Posterior cingulate gyrus (tissue), 11 donors: ENCODE measurements at places on chromosomes 12 and 14.

- DNase-seq: no peak
These were observed 95.6 kb downstream of the VCPKMT start for GRCh38 chr14:50020799-50021198.

DNA sequence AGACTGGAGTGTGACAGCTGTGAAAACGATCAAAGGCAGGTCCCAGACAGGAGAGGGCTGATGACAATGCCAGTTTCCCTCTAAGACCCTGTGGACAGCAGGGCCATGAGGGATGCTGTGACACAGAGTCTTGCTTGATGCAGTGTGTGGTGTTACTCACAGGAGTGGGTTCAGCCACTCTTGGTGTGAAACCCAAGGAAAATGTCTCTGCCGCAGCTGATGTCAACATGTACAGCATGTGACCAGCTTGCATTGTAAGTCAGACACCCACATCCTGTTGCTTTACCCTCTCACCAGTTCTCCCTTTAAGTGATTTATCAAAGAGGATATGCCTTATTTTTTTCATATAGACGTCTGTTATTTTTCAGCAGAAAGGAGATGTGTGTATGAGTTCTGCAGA is 268.6 kb downstream of the BTG1 start:
- DNase-seq: no peak

DNA sequence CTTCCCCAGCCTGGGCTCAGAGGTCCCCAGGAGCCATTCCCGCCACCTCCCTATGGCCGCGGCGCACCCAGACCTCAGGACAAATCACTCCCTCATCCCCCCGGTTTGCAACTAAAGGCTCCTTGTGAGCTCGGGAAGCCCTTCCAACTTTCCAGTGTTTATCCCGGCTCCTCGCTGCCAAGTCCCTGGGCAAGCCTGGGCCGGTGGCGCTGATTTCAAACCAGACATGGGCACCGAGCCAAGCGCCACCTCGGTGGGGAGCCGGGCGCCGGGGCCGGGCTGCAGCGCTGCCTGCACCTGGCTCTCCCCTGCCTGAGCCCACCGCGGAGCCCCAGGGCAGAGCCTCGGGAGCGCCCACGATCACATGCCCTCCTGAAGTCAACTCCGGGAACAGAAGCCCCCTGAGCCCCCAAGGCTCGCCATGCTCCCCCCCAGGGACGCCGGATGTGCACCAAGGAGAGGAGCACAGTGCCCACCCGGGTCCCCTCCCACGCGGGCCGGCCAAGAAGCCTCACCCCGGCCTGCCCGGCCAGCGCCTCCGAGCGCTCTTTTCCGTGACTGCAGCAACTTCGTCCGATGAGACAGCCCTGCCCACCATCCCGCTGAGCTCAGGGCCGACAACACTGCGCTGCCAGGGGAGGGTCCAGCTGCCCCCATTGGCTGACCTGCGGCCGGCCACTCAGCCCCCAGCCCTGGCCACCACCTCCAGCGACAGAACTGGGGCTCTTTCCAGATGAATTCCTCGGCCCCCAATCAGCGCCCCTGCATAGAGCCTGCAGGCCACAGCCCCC is 50.0 kb downstream of the NCOR2 start:
- DNase-seq: peak; percentile 68

DNA sequence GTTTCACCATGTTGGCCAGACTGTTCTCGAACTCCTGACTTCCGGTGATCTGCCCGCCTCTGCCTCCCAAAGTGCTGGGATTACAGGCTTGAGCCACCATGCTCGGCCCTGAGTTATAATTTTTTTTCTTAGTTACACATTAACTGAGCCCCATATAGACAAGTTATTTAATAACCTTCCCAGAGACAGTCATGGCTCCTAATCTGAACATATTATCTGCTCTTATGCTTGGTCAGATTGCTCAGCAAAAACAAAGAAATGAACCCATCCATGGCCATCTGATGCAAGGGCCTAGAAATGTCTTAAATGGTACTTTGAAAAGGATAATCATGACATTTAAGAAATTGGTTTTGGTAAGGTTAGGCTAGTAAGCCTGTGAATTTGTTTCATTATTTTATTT is 13.0 kb downstream of the SAMD15 start:
- DNase-seq: no peak

GRCh38 chr12:42125388-42125767 is 19.3 kb downstream of the GXYLT1 start:
- no peak for DNase-seq

DNA sequence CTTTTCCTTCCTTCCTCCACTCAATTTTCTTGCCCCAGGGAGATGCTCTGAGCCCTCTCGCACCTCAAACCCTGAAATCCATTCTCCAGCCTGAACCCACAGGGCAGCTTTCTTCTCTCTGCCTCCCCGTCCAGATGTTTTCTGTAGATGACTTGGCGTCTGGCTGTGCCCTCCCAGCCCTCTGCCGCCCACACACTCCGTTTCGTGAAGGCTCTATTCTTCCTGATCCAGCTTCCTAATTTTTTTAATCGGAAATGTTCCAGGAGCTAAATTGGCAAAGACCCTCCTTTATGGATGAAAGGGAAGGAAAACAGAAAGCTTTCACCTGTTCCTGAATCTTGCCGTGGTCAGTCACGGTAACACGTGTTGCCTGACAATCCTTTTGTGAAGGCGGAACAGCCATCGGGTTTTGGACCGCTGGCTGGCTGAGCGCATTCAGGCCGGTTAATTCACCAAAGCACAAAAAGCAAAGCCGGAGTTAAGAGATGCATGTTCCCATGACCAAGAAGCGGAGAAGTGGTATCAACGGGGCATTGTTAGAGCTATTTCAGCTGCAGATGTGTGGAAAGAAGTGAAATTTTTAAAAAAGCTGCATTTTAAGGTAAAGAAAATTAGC is 70.2 kb upstream of the FBRSL1 start:
- DNase-seq: no peak

GRCh38 chr14:52328276-52328675 is 14.2 kb downstream of the PTGER2 start:
- no peak for DNase-seq

DNA sequence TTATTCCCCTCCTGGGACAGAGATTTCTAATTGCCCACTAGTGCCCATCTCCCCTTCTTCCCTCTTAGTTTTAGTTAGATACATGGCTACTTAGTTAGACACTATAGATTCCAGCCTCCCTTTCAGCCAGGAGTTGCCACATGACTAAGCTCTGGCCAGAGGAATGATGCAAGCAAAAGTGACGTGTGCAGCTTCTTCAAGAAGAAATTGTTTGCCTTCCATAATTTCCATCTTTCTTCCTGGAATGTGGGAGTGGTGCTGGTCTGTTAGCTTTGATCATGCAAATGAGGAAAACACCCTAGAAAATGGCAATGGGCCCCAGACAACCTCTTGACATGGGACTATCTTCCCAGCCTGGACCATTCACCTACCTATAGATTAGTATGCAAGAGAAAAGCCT is 21.4 kb downstream of the CCDC177 start:
- DNase-seq: no peak

- DNase-seq: no peak
These were observed 6.3 kb upstream of the CD4 start for GRCh38 chr12:6782850-6783566.

DNA sequence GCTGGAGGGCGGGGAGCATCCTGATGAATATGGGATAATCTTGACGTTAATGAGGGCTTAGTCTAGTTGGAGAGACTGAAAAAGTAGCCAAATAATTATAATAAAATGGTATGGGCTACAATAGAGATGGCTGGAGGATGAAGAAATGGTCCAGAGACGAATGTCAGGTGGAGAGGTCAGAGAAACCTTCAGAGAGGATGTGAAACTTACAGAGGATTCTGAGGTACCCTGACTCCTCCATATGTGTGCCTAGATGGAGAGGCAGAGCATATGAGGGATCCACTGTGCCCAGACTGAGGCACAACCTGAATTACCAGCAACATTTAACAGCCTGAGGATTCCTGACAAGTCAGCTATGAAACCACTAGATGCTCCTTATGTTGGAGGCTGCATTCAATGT is 417.0 kb downstream of the ATP23 start:
- DNase-seq: no peak

DNA sequence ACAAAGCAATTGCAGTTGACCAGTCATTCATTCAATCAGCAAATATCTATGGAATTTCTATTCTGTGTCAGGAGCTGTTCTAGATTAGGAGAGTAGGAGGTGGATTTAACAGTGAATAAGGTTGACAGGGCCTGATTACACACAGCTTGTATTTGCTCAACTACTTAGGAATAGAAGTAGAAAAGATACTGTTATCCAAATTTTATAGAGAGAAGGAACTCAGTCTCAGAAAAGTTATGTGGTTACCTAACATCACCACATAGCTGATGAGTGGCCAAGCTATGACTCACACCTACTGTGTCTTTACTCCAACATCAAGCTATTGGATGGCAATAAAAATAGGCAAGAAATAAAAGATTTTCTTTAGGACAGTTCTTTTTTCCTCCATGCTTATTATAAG is 374.8 kb downstream of the RMST start:
- no peak for DNase-seq

DNA sequence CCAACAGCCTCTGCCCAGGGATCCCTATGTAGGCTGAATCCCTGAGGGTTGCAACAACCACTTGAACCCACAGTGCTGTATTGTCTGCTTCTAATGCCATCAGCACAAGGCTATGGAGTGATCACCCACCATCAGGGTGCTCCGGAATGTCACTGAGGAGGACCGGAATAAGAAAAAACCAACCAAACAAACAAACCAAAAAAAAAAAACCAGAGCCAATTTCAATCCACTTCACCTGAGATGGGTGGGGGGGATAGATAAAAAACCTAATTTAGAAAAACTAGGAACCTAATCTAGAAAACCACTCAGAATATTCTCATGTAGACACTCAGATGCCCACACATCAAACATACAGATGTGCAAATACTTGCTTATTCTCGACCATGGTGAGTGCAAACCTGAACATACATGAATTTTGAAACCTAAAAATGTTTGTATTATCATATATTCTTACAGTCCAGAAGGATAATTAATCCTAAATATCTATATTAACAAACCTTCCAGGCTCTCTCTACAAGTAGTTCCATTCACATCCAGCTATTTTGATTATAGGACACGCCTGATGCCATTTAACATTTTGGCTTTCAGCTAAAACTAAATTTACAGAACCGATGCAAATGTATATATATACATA is 3.7 kb downstream of the TBX5 start:
- DNase-seq: no peak

DNA sequence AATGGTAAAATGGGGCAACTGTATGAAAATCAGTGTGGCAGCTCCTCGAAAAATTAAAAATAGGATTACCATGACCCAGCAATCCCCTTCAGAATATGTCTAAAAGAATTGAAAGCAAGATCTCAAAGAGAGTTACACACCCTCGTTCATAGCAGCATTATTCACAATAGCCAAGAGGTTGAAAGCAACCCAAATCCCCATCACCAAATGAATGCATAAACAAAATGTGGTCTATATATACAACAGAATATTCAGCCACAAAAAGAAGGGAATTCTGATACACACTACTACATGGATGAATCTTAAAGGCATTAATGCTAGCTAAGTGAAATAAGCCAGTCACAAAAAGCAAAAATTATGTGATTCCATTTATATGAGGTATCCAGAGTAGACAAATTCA is 27.2 kb downstream of the RAD52 start:
- DNase-seq: no peak

DNA sequence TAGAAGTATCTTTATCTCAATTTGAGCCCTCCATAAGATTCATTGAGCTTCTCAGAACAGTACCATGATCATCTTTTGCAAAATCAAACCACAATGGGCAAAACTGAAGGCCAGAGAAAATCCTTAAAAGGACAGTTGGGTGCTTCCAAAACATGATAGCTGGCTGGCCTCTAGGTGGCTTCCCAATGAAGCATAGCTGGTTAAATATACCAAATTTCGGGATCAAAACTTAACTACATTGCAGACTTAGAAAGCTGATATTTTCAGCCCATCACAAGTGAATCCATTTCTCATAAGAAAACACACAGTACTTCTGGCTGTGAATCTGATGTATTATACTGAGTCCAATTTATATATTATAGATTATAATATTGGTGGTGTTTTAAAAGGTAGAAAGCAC is 15.3 kb upstream of the PIK3C2G start:
- no peak for DNase-seq

GRCh38 chr14:65170768-65171507 is 68.6 kb upstream of the MAX start:
- DNase-seq: peak; percentile 63

DNA sequence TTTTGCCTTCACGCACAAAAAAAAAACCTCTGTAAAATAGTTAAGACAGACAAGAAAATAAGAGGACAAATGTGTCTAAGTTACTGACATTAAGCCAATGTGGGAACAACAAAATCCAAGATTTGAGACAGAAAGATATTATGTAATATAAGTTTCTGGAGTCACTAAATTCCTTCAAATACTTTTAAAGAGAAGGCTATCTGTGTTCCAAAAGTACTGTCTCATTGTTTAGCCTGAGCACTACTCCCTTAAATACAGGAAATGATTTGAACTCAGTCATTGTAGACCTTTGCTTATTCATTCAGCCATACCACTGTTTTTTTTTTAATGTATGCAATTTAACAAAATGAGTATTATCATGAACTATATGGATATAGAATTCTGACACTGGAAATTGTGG is 82.7 kb upstream of the KITLG start:
- DNase-seq: no peak

DNA sequence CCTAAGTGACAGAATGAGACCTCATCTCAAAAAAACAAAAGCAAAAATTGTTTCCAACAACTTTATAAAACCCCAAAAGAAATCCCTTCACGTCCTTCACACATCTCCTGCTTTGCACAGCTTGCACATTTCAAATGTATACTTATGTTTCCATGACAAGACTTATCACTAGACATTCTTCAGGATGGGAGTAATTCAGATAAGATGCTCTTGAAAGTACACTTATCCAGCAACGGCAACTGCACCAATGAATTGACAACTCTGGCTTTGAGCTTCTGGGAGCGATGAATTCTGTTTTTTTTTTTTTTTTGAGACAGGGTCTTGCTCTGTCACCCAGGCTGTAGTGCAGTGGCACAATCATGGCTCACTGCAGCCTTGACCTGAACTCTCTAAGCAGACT is 30.8 kb upstream of the AKAP5 start:
- DNase-seq: no peak

DNA sequence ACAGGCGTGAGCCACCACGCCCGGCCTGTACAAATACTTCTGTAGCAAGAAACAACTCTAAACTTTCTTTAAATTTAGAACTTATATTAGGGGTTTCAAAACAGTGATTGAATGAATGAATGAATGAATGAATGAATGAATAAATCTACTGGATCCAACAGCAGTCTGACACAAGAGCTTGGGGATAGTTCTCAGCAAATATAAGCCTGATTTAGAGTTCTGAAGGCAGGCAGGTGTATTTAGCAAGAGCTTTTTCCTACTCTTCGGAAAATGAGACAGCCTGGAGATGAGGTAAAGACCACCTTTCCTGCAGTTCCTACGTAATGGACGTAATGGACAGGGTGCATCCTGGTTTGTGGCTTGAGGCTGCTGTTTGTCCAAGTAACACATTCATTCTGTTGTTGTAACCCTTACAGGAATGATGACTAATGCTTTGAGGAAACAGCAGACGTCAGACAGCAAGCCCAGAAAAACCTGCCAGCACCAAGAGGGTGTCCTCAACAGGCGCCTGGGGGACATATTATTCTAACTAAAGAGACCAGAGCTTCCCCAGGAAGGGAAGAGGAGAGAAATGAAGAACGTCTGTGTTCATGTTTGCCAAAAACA is 277.4 kb upstream of the SOX5 start:
- DNase-seq: no peak

- DNase-seq: no peak
These were observed 353.2 kb upstream of the ATP2B1 start for GRCh38 chr12:90061809-90062208.

GRCh38 chr12:2309647-2310046 is 256.9 kb downstream of the CACNA1C start:
- DNase-seq: no peak
